GM20000 (cell line): ENCODE measurements at places on chromosomes 5 and 9.

GRCh38 chr5:139205586-139205985, 7.4 kb upstream of the SIL1 start:
- no peak for DNase-seq

GRCh38 chr9:21904371-21904770, 89.8 kb downstream of the CDKN2A start:
- DNase-seq, result no peak

DNA sequence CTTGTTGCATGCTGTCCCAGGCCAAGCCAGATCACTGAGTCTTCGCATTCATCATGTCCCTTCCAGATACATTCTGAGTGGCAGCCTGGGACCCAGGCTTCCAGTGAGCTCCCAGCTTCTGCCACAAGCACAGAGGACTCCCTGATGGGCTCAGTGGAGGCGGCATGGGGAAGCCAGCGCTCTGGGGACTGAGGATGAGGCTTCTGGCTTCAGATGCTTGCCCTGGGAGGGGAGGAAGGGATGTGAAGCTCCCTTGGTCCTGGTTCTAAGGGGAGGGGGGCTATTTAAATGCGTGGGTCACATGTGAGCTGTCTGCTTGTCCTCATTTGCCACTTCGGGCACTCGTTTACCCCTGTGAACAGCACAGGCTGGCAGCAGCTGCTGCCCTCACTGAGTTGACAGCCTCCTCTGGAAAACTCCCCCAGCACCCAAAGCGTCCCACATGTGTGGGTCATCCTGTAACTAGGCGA, 174.0 kb downstream of the NR3C1 start:
- DNase-seq, result no peak

GRCh38 chr5:114332925-114333324, 28.9 kb upstream of the KCNN2 start:
- no peak for DNase-seq

- no peak for DNase-seq
These were observed 1.4 kb downstream of the EFNA5 start for GRCh38 chr5:107669096-107670031.

DNA sequence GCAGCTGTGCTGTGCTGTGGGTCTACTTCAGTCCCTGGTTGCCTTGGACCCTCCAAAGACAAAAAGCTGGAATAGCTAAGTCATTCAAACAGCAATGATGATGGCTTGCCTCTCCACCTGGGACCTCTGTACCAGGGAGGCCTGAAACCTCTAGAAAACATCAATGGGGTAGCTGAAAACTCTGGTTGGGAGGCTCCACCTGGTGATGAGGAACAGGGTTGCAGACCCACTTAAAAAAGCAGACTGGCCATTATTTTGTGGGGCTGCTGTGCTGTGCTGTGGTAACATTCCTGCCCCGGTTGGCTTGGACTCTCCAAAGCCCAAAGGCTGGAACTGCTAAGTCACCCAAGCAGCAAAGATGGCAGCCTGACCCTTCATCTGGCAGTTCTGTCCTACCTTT, 839.3 kb upstream of the ARRDC3 start:
- no peak for DNase-seq

DNA sequence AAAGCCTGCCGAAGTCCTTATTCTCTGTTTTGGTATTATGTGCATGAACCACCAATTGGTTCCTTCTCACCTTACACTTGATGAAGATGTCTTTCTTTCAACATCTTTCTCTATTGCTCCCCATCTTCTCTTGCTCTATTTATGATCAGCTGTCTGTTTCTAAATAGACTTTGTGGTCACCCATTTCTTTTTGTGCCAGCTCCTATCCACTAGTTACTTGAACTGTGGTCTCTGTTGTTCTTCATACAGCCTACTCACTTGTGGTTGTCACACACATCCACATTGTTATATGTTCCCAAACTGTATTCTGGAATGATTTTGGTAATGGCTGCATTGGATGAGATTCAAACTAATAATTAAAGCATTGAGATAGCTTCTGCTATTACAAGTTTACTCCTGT, 11.4 kb downstream of the VCAN start:
- DNase-seq, result no peak

DNA sequence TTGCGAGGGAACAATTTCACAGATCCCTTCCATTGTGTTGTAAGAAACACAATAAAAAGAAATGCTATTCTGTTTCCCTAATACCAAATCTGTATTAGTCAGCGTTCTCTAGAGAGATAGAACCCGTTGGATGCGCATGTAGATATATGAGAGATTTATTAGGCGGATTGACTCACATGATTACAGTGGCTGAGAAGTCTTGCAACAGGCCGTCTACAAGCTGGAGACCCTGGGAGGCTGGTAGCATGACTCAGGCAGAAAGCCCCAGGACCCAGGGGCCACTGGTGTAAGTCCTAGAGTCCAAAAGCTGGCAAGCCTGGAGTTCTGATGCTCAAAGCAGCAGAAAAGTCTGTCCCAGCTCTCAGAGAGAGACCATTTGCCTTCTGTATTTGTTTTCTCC, 18.4 kb upstream of the IL17B start:
- DNase-seq, result no peak

DNA sequence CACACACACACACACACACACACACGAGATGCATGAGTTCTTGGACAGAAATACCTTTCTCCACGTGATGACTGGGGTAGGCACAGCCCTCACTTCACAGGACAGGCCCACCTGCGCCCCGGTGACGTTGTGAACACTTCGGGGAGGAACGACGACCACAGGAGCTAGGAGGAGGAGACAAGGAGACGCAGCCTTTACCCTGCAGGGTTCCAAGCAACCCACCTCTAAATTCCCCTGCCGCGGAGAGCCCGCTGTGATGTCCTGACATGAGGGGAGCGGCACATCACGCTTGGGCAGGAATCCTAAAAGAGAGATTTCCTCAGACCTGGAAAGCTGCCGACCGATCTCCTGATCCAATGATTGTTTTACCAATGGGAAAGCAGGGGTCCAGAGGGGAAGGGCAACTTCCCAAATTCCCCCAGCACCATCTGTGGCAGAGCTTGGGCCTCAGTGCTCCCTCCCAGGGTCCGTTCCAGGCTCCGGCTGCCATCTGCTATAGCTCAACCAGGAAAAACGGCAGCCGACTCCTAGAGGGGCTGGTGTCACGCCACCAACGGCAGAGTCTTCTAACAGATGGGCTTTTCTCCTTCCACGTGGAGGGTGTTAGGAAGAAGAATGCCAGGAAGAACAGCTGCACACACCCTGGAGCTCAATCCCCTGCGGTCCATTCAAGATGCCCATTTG, 10.1 kb downstream of the IGFBPL1 start:
- DNase-seq, result no peak

DNA sequence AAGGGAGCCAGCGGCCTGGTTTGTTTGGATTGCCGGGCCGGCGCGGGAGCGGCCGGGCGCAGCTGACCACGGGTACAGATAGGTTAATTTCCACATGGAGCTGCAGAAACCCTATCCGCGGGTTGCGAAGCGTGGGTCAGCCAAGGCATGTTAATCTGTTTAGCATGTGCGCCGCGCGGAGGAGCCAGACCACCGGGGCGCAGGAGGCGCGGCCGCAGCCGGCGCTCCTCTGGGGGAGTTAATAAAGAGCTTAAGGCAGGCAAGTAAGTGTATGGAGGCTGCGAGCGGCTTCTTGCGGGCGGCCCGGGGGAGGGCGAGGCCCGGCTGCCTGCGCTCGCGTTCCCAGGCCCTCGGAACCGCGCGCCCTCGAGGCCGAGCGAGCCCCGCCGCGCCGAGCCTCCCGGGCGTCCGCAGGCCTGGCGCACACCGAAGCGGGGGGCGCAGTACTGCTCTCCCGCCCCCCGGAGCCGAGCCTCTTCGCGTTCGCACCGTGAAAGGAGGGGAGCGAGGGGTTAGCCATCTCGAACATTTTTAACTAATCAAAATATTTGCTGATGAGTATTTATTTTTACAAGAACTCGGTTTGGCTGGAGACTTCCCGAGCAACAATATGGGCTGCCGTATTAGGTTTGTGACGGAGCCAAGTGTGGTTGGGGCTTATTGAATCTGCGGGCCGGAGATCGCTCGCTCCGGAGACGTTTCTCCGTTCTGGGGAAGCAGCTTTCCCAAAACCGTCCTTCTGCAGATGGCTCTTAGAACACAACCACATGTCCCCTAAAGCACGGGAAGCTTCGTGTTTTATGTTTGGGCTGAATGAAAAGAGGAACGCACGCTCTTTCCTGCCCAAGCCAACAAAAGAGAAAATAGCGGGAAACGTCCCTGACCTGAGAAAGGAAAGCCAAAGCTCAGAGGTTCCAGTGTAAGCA, 28.8 kb downstream of the FOXD1 start:
- DNase-seq, result no peak

GRCh38 chr5:134945041-134945440, 22.7 kb upstream of the CATSPER3 start:
- DNase-seq, result no peak

DNA sequence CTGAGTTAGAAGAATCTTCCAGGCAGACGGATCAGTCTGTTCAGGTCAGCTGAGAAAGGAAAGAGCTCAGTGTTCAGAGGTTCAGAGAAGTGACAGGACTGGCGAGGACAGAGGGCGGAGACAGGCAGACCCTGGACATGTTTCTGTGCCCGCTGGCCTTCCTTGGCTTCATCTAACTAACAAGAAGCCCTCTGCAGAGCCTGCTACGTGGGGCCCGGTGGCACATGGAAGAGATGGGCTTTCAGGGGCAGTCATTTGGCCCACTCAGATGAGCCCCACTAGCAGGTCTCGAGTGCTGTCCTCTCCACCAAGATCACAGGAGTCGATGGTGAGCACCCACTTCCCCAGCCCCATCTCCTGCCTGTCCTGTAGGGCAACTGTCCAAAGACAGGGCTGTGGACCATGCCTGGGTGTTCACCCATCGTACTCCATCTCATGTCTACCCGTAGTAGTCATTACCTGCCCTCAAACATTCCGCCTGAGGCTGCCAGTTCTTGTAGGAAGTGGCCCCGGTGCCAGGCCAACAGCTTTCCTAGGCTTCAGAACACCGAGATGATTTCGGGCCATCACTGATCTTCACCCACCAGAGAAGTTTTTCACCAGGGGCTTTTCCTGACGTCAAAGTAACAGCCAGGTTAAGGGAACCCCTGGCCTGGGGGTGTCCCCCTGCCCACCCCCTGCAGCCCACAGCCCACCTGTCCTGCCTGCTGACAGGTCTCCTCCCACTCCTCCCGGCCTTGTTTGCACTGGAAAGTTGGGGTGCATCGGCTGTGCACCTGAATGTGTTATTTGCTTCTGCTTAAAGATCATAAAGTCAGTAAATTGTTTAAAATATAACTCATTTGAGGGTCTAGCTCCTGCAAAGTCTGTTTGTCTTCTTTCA, 14.0 kb downstream of the IRX2 start:
- DNase-seq, result no peak

DNA sequence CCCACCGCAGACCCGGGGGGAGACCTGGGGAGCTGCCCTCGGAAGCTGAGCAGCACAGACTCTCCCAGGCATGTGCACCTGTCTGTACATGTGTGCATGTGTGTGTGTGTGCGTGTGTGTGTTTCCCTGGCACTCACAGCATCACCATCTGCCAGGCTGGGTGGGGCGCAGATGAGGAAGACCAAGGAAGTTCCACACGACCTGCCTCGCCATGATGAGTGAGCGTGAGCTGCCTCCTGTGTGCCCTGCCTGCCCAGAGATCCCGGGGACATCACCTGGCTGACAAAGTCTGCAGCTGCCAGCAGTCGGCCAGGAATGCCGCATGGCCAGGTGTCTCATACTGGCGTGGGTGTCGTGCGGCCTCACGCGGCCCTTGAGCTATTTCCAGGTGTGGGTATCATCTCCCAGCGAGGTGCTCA, 4.0 kb upstream of the GPSM1 start:
- no peak for DNase-seq

GRCh38 chr5:31530541-31531265, 1.2 kb downstream of the DROSHA start:
- no peak for DNase-seq

GRCh38 chr5:6755941-6756340, 42.7 kb downstream of the TENT4A start:
- DNase-seq, result no peak

- no peak for DNase-seq
These were observed 2.3 kb upstream of the SMIM33 start for GRCh38 chr5:139468421-139468931.

DNA sequence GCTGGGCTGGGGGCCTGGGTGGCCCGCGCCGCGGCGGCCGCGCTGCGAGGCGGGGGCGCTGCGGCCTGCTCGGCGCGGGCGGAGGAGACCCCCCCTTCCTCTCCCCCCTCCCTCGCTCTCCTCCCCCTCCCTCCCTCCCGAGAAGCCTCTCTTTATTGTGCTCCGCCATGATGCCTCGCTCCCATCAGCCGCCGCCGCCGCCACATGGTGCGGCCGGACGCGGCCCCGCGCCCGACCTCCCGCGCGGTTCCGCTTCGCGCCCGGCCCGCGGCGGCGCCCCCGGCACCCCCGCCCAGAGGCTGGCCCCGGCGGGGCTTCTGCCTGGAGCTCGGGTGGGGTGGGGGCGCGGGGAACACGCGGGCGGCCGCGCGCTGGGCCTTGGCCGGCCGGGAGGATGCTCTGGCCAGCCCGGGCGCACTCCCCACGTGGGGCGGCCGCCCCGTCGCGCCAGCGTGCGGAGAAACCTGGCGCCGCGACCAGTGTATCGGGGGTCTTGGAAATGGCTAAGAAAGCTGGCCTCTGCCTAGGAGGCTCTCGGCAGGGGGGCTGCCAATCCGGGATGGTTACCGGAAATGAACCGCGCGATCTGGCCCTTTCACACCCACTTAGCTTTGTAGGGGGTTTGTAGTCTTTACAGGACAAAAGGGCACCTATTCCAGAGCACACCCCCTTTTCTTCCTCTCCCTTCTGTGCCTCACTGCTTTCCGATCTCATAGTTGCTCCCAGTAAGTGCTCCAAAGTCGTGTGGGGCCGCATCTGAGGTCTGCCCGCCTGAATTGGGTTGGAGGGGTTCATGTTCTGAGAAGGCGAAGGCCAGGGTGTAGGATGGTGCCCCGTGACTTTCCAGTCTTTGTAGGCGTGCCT, 1.0 kb downstream of the SET start:
- peak; percentile 89 for DNase-seq

DNA sequence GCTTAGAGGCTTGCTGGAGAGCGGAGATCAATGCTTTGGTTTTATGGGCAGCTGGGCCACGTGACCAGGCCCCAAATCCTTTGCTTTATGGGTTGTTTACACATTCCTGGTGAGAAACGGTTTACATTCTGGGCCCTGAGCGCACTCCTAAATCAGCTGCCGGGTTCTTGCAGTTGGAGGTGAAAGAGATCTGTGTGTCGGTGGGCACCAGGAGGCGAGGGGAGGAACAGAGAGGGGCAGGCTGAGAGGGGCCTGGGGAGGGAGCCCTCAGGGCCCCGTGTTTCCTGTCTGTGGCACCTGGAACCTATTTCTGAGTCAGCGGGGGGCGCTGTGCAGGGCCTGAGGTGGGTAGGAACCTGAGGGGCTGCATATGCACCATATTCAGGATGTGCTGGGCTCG, 63.5 kb upstream of the HAND1 start:
- DNase-seq, result no peak

GRCh38 chr9:99431103-99431502, 209.0 kb downstream of the SEC61B start:
- no peak for DNase-seq
